CD4-positive, alpha-beta T cell treated with Interleukin-10 for 1 hour (primary cell): ENCODE measurements at places on chromosomes 2 and 18.

DNA sequence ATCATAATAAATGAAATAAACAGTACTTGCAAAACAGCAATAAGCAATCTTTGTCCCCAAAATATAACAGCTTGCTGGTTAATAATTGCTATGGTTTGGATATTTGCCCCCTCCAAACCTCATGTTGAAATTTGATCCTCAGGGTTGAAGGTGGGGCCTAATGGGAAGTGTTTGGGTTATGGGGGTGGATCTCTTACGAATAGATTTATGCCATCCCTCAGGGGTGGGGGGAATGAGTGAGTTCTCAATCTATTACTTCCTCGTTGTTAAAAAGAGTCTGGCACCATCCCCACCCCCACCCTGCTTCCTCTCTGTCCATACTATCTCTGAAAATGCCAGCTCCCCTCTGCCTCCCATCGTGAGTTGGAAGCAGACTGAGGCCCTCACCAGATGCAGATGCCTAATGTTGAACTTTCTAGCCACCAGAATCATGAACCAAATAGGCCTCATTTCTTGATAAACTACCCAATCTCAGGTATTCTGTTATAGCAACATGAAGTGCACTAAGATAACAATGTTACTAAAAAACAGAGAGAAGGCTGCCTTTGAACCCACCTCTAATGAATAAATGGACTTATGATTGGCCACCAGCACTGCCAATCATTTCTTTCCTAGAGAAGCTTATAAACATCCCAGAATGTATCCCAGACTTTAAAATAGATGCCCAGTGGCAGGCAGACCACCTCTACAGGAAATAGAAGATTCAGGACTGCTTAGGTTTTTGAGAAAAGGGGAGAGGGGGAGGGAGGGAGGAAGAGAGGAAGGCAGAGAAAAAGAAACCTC, 90.1 kb downstream of the ALPK2 start:
- DNase-seq: no peak

DNA sequence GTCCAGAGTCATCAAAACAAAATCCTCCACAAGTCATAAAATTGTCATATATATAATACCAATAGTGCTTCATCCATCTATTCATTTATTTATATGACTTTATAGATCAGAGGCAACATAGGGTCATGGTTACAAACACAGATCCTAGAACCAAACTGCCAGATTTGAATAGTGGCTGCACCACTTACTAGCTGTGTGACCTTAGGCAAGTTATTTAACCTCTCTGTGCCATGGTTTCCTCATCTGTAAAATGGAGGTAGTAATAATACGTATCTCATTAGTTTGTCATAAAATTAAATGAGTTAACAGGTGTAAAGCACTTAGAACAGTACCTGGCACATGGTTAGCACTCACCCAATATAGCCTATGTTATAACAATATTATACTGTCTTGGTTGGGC, 58.9 kb upstream of the BZW1 start:
- no peak for DNase-seq

DNA sequence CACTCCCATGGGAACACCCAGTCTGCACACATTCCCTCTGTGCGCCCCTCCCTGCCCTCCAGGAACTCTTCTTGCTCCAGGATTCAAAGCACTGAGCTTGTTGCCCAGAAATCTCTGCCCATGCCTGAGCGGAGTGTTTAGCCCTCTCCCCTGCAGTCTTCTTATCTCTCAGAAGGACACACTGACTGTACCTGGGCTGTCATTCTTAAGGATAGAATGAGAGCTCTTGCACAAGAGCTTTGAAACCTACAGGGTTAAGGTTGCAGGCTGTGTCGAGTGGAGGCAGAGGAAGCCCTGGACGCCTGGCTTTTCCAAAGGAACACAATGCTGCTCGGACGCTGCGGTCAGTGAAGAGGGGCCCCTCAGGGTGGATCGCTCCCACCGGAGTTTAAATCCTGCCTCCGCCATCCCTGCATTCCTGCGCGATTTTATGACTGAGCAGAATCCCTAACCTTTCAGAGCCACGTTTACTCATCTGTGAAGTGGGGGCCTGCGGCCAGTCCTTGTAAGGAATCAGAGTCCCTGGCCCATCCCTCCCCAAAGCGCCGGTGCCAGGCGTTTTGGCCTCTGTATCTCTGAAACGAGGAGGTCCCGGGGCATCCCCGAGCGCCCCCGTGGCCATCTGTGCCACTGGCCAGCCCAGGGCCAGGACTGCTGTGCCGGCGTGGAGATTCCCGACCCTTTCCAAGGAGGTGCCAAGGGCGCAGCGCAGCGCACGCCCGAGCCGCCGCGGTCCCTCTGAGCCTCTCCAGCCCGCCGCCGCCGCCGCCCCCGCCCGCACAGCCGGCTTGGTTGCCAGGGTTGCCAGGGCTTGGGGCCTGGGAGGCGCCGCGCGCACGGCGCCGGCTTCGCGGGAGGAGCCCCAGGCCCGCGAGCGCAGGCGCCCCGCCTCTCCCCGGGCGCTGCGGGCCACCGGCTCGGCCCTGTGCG, 58.9 kb downstream of the FAM168B start:
- DNase-seq: no peak

GRCh38 chr2:98935111-98935770, 784 bp downstream of the CRACDL start:
- no peak for DNase-seq

DNA sequence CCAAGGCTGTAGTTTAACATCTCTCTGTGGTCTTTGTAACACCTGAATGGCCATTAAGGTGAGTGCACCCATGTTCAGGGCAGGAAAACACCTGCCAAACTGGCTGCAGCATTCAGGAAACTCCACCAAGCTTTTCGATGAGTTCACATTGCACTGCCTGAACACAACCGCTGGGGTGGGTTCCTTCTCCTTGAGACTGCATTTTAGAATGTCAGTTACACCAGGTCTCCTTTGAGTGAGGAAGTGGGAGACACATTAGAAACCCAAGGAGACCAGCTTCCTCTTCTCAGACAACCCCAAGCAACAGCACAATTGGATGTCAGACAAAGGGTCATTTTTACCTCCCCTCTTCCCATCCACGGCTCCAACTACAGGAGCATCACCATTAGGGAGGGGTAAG, 35.2 kb downstream of the CYRIA start:
- no peak for DNase-seq

GRCh38 chr2:9260464-9260918, 53.9 kb downstream of the ASAP2 start:
- DNase-seq: no peak

GRCh38 chr18:45365835-45366234, 249.4 kb upstream of the SLC14A2 start:
- DNase-seq: no peak

DNA sequence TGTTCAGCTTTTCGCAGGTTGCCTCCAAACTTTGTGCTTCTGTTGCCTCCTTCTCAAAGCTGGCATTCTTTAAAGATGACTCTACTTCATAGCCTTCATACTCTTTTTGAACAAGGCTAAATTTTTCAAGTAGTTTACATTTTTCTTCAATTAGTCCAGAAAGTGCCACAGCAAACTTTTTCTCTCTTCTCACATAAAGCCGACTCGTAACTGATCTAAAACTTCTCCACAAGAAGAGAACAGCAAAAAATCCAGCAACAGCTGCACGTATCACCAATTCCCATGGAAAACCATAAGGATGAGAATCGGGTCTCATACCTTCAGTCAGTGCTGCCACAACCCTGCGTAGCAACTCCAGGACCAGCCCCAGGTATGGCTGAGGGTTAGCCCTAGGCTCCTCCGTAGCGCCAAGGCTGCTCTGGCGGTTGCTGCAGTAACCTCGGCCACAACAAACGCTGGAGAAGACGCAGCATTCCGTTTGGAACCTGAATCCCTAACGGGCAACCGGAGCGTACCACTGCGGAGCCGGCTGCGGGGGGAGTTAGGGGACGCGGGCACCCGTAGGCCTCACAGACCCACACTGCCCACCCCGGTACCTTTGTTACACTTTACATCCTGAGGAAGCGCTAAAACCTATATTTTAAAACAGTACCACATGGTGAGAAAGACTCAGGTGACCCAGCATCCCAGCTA, at the start of gene CTAGE1:
TSS of gene CTAGE1 (minus strand) at position 420 of the 693 bp plus-strand sequence. CDS start at position 316, 104 bp downstream.
- DNase-seq: no peak

GRCh38 chr2:28093308-28093707, 202.8 kb downstream of the BABAM2 start:
- no peak for DNase-seq

DNA sequence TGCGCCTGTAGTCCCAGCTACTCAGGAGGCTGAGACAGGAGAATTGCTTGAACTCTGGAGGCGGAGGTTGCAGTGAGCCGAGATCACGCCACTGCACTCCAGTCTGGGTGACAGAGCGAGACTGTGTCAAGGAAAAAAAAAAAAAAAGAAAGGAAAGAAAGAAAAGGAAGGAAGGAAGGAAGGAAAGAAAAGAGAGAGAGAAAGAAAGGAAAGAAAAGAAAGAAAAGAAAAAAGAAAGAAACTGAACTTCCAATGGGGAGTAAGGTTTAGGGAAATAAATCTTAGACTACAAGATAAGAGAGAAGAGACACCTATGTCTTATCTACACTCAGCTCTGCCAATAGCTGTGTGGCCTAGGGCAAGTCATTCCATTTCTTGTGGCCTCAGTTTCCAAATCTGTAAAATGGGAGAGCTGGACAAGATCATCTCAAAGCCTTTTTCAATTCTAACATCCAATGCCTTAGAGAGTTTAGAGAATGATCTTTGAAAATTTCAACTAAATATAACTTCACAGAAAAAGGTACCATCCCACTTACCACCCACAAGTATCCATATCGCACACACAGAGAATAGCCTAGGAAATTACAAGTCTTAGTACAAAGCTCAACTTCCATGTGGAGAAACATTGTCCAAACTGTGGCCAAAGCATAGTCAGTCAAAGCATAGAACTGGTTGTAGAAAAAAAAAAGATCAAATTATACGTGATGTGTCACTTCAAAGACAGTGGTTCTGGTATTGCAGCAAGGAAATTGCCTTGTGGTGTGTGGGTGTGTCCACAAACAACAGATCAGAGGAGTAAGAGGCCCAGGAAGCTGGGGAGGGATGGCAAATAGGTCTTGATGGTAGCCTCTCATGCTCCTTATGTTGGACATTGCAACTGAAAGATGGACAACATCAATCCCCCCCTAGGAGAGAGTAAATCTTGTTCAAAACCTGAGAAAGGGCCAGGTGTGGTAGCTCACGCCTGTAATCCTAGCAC, 42.4 kb downstream of the SLC14A2 start:
- DNase-seq: peak; percentile 47

DNA sequence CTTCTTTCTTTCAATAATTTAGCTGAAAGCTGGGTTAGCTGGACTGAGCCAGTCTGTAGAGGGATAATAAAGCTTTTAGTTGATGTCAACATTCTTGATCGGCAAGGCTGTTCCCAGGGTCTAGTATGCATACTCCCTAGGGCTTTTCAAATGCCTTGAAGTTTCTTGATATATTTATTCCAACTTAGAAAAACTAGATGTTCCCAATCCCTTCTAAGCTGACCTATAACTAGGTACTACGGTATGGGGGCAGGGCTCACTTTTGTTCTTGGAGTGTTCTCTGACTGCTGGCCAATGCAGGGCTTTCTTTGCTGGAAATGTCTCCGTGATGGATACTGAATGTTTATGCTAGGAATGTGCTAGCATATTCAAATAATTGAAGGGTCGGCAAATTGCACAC, 258.6 kb upstream of the TANK start:
- no peak for DNase-seq

DNA sequence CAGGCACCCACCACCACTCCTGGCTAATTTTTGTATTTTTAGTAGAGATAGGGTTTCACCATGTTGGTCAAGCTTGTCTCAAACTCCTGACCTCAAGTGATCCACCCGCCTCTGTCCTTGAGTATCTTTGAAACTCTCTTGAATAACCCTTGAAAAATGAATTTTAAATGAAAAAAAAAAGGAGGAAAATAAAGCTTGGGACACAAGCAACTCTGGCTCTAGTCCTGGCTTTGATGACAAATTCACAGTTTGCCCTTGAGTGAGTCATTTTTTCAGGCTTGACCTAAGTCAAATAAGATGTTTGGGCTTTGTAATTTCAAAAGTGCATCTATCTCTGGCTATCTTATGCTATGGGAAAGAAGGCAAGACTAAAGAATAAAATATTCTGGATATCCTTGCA, 79.0 kb upstream of the TRIB2 start:
- no peak for DNase-seq

- DNase-seq: peak; percentile 43
Measured at GRCh38 chr18:31685097-31686082, 1.0 kb upstream of the B4GALT6 start.

DNA sequence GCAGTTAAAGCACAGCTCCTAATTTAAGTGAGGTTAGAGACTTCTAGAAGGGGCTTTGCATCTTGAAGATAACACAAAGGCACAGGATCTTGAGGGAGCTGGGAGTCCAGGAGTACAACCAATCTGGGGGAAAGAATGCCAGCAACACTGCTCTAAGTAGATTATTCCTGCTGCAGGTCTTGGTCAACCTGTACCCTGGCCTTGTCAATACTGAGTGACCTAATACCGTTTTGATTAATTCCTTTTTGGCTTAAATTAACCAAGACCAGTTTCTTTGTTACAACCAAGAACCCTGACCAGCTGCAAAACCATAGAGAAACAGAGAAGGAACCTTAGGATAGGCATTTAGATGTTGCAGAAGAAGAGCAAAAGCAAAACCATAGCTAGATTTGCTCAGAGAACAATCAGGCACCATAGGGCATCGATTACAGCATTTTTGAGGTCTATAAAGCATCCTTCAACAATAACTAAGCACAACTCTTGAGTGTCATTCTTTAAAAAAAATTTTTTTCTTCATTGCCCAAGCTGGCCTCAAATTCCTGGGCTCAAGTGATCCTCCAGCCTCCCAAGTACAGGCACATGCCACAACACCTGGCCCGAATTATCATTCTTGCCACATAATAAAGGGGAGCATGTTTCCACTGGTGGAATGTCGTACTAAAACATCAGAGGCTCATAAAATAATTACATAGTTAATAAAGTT, 6.3 kb downstream of the STARD7 start:
- no peak for DNase-seq

- DNase-seq: no peak
Measured at GRCh38 chr2:148593421-148593820, 51.1 kb upstream of the EPC2 start.

- no peak for DNase-seq
Measured at GRCh38 chr2:73031725-73032701, 39.5 kb downstream of the SFXN5 start.
